ENCODE measurements at places on chromosomes 5 and 9.
A peak's percentile ranks its signal among the peaks of the same experiment; 100 is the strongest.

DNA sequence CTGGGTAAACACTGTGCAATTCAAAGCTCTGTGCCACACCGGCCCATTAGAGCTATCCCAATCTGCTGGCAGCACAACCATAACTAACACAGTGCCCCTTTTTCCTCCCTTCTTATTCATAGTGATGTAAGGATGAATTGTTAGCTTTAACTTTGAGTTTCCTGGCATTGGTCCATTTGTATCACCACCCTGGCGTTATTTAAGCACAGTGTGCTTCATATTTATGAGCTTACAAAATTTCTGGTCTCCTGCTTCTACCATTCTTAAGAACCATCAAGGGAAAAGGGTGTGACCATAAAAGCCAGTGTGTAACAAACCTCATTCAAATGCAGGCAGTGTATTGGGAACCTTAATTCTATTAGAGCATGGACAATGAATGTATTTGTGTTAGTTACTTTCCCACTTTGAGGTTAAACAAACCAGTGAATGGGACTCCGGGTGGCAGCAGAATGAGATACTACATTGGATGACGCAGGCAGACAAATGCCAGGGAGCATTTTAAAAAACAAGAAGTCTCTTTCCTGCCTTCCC is 222.6 kb downstream of the TMEM161B start:
- no peak for DNase-seq

GRCh38 chr5:108206707-108207106 is 175.2 kb downstream of the FBXL17 start:
- no peak for DNase-seq

DNA sequence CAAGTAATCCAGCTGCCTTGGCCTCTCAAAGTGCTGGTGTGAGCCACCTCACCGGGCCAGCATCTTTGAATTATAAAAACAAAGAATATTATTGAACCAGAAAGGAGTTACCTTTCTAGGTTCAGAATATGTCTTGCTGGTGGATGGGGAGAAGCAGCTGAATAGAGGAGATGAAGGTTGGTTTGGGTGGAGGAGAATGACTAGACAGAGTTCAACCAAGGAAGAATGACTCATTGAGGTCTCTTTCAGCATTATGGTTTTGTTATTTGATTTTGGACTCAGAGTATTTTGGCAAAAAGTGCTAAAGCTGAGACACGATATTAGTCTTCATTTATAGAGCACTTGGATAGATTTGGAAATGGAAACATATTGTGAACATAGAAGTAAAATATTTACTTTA is 75.2 kb upstream of the MPDZ start:
- DNase-seq: no peak

GRCh38 chr5:149800633-149801032 is 70.5 kb downstream of the PPARGC1B start:
- DNase-seq: no peak

DNA sequence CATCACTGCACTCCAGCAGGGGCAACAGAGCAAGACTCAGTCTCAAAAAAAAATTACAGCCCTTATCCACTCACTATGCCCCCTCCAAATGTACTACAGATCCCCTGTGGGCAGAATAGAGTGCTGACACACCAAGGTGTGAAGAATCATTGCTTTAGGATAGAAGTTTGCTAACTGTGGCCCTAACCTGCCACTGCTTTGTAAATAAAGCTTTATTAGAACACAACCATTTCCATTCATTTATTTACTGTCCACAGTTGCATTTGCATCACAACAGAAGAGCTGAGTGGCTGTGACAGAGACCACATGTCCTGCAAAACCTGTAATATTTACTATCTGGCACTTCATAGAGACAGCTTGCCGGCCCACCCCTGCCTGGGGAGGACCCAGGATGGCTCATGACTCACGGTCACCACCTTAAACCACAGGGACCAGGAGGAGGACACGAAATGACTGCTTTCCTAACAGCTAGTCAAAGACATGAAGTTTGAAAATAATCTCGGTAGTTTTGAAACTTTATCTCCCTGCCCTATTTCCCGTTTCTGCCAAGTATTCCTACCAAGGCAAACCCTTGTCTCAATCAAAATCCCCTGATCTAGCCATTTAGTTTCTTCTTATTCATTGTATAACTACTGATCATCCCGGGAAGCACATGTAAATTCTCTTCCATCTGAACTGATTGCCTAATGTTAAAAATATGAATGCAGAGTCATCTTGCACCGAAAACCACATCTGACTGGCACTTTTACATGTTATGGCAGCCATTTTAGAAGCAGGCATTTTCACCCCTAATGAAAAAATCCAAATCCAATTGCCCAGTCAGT is 206.1 kb downstream of the SLIT3 start:
- no peak for DNase-seq

GRCh38 chr9:126228781-126229444 is 97.7 kb upstream of the MVB12B start:
- DNase-seq: peak; percentile 21

GRCh38 chr5:86968301-86968753 is 299.4 kb upstream of the RASA1 start:
- DNase-seq: no peak

DNA sequence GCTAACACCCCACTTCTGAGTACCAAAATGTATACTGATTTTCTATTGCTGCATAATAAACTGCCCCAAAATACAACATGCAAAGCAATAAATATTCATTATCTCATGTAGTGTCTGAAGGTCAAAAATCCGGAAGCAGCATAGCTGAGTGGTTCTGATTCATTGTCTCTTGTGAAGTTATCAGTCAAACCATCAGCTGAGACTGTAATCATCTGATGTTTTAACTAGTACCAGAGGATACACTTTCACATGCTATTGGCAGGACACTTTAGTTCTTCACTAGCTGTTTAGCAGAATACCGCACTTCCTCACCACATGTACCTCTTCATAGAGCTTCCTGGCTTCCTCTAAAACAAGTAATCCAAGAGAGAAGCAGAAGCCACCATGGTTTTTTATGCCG is 12.7 kb upstream of the TMEM161B start:
- no peak for DNase-seq

DNA sequence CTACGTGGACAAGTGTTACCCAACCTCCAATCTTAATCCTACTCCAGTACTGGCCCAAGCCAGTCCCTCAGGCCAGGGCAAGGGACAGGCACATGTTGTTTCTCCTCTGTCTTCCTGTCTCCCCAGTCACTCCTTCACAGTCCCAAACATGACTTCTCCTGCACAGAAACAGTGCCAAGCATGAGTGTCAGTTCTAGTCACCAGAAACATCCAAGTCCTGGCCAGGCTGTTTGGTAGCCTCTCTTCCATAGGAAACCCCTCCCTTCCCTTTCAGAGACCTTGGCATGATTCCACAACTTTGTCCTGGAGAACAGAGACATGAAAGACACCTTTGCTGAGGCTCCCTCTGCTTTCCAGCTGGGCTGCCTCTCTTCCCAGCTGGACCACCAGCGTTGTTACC is 56.2 kb upstream of the SLC2A8 start:
- no peak for DNase-seq

- no peak for DNase-seq
Measured at GRCh38 chr5:38433160-38433861, 123.1 kb downstream of the LIFR start.

- DNase-seq: no peak
Measured at GRCh38 chr9:128145536-128145935, 3.7 kb upstream of the LCN2 start.

DNA sequence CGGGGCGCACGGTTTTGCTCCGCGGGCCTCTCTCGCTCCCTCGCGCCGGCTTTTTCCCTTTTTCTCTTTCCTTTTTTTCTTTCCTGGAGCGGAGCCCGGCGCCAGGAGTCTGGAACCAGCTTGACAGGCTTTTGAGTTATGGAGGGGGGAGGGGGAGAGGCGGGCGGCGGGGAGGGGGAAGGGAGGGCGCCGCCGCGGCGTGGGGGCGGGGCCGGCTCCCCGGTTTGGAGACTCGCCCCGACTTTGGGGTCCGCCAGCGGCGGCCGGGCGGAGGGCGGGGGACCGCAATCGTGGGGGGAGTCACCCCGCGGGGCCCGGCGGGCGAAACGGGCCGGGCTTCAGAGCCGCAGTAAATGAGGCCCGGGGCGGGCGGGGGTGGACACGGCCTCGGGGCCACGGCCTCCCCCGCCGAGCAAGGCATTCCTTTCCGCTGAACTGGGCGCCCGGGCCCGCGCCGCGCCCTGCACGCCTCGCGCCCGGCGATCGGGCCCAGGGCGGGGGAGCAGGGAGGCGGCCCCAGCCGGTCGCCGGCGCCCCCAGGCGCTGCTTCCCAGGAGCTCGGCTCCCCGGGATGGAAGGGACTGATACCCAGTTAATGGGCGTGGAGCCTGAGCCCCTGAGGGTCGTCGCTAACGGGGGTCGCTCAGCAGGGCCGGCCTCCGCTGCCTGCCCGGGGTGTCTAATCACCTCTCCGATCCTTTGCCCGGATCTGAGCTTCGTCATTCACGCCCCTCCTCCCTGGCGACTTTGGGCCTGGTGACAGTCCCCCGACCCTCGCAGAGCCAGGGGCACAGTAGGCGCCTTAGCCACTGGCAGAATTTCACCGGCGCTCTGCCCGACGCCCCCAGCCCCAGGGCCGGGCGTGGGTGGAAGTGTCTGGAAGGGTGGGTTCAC is 138.1 kb downstream of the C9orf50 start:
- no peak for DNase-seq

DNA sequence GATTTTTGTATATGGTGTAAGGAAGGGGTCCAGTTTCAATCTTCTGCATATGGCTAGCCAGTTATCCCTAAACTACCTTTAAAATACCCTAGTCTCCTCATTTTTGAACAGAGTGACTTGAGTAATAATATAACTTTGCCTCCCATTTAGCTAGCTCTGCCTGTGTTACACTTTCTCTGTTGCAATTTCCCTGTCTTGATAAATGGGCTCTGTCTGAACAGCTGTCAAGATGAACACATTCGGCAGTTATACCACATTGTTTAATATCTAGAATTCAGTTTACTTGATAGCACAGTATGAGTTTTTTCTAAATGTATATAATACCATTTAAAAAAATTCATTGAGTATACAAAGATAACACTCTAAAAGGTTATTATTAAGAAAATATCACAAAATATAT is 562.9 kb upstream of the FTMT start:
- no peak for DNase-seq

- DNase-seq: no peak
Measured at GRCh38 chr5:158450751-158451171, 591.8 kb upstream of the CLINT1 start.

- DNase-seq: no peak
Measured at GRCh38 chr5:172207511-172207910, 13.5 kb downstream of the EFCAB9 start.

DNA sequence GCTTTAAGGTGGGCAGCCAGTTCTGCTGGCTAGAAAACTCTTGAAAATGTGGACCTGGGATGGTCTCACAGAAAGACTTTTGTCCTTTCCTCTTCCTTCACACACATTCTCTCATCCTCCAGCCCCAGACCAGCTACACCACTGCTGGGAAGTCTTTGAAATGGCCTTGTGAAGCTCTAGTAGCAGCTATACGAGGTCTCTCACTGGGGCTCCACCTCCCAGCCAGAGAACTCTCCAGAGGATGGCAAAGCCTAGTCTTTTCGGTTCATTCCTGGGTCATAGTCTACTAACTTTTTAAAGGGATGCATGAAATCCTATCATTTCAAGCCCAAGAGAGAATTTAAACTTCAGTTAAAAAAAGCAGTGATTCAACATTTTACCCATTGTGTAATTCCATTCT is 133.9 kb upstream of the ERCC6L2 start:
- DNase-seq: no peak

DNA sequence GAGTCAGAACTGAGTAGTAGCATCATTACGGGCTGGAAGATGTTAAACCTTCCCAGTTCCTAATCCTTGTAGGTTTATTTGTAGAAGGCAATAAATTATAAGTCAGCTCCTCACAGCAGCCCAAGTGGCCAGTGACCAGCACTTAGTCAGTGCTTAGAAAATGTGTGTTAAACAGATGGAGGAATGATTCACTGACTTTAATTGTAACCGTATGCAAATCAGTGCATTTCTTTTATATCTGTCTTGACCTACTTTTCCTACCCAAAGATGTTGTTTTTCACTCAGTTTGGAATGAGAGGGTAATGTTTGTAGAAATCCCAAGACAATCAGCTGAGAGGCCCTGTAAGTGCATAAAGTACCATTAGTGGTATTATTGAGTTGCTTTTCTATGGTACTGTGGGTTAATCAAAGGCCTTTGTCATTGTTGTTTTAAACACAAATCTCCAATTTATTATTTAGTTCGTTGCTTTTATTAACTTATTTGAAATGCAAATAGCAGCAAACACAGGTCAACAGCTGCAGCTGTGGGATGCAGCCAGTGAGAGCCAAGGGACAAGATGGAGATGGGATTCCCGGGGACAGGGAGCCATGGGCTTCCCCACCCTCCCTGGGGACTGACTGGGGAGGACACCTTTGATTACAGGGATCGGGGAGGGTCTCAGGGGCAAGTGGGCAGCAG is 49.8 kb downstream of the MAP1B start:
- no peak for DNase-seq

GRCh38 chr5:115977096-115977495 is 14.8 kb downstream of the LVRN start:
- DNase-seq: no peak

Data from stimulated activated CD8-positive, alpha-beta memory T cell treated with anti-CD3 and anti-CD28 coated beads, Interleukin-7, amount 100 ng/mL, for 4 hours (primary cell).